ENCODE measurements at places on chromosomes 5 and 9.
A peak's percentile ranks its signal among the peaks of the same experiment; 100 is the strongest.

DNA sequence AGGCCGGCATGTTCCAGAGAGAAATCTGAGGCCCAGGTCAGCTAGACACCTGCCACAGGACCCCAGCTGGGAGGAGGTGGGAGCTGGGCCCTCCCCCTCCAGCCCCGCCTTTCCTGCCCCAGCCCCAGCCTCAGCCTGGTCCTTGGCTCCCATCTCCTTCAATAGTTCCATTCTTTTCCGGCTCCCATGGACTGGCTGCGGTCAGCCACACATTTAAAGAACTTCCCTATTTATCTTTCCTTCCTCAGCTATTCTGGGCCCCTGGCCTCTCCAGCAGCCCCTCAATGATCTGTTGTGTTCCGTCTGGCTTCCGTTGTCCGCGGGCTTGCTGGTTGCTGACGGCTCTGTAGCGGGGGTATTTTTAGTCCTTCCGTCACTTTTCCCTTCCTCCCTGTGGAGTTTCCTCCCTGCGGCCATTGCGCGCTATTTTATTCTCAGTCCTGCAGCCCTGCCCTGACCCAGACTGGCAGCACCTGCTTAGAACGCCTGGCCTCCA, 73.8 kb downstream of the AMBP start:
- DNase-seq: peak; percentile 9

GRCh38 chr9:91207729-91208418, 153.8 kb downstream of the AUH start:
- DNase-seq: no peak

- no peak for DNase-seq
These were observed 46.5 kb upstream of the IRX2 start for GRCh38 chr5:2797981-2798380.

- no peak for DNase-seq
These were observed 285.3 kb upstream of the GRAMD2B start for GRCh38 chr5:126137891-126138280.

DNA sequence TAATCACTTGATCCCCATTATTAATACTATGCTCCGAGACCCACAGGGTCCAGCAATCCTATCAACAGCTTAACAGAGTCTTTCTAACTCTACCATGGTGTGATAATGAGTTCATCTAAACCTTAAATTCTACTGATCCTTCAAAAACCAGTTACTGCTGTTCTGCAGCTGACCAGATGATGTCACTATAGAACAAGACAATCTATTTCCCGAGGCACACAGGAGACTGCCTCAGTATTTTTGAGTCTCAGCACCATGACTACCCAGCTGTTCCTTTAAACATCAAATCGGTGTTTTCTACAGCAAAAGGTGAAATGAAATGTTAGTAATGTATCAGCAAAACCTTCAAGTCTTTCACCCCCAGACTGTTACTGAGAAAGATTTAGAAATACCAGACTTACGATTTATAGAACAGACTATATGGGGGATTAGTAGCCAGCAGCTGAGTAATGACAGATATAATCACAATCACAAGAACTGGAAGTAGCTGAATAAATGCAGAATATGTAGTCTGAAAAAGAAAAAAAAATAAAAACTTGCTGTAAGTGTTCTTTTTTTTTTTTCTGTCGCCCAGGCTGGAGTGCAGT, 16.9 kb downstream of the DNAJC18 start:
- DNase-seq: peak; percentile 73

GRCh38 chr9:19451240-19452087, 42.7 kb downstream of the ACER2 start:
- DNase-seq: no peak

- no peak for DNase-seq
These were observed 20.9 kb downstream of the CXXC5 start for GRCh38 chr5:139668924-139669661.

GRCh38 chr5:181200816-181201215, 4.2 kb downstream of the TRIM7 start:
- DNase-seq: no peak

DNA sequence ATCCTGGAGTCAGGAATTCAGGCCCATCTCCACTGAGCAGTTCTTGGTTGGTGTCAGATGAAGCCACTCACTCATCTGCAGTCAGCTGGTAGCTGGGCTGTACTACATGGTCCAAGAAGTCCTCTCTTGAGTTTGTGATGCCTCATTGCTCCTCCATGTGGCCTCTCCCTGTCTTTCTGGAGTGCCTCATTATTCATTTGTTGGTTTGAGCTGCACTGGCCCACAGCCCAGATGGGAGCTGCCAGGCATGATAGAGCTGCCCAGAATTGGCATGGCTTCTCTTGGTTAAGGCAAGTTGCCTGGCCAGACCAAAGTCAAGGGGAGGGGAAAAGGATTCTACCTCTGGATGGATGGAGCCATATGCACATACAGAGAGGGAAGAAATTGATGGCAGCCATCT, 8.0 kb downstream of the PTCD2 start:
- no peak for DNase-seq

DNA sequence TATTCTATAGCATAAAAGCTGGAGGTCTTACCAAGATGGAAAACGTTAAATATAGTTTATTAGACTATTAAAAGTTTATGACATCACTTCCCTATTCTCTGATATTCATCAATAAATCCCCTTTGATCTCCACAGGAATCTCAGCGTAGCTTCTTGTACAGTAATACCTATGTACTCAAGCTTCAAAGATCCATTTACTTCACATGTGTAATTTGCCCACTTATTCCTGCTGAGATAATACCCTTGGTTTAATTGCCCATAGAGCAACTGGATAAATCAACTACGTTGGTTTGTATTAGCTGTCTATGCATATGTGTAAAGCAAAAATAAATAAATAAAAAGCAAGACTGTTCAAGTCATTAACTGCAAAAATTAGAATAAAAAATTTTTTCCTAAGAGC, 219.7 kb downstream of the EFNA5 start:
- DNase-seq: no peak

DNA sequence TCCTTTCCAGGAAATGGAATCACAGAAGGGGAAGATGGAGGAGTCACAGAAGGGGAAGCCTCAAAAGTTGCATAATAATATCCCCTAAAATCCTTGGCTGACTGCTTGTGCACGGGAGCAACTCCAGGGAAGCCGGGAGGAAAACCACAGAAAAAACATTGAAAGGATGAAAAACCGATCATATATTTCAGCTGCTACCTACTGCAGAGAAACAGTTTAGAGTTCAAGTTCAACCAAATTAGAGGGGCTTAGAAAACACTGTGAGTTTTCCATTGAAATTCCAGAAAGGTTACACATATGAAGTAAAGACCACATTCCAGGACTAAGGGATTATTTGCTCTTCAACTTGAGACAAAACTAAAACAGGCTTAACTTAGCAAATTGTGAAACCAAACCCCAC, 37.6 kb upstream of the MTAP start:
- no peak for DNase-seq

DNA sequence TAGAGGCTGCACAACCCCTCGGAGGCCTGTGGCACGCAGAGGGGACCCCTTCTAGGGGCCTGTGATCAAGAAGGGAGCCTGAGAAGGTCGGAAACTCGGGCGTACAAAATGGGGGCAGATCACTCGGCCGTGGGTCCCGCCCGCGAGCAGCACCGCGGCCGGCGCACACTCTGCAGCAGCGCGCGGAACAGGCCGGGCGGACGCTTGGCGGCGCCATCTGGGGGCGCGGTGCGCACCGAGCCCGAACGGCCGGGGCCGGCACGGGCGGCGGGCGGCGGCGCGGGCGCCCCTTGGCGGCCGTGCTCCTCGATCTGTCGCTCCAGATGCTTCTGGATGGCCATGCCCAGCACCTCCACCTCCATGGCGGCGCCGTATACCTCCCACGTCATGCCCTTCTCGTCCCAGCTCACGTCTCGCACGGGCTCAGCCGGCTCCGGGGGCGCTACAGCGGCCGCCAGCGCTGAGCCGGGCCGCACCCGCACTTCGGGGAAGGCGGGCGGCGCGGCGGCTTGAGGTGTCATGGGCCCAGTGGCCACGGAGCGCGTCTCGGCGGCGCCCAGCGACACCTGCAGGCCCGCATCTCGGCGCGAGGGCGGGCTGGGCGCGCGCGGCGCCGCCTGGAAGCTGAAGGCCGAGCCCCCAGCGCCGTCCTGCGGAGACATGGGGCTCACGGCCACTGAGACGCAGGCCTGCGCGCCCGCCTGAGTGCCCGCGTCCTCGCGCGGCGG, 13.1 kb downstream of the GPRIN1 start:
- DNase-seq: peak; percentile 67

DNA sequence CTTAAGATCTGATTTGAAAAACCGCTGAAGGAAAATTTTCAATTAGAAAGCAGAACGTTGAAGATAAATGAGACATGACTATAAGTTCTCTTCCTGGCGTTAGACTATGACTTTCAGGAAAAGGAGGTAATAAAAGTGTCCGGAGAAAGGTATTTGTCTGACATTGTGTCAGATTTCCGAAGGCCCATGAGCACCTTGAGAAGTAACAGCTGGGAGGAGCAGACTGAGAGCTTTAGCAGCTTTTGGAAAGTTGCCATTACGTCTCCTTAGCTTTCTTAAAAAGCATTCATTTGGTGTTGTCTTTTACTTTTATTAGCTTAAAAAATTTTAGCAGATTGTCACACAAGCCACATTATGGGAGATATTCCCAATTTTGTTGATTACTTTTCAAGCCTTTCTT, 363.5 kb downstream of the NDUFS4 start:
- no peak for DNase-seq

DNA sequence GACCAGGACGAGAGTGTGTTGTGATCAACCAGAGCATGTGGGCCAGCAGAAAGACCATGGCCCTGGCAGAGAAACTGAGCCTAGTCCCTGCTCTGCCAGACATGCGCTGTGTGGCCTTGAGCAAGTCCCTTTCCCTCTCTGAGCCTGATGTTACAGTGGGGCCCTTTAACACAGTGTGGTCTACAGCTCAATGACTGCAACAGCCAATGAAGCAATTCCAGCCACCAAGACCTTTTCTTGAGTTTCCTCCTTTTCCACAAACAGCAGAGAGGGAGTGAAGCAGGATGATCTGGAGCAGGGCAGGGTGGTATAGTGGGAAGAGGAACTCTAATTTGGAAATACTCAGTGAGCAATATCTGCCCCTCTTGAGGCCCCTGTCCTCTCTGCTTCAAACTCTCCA, 25.8 kb upstream of the ARSI start:
- DNase-seq: no peak

GRCh38 chr5:94928891-94929290, 310.4 kb downstream of the SLF1 start:
- DNase-seq: no peak

- no peak for DNase-seq
These were observed 26.2 kb upstream of the MLANA start for GRCh38 chr9:5864446-5864845.

- no peak for DNase-seq
These were observed 225.4 kb downstream of the EBF1 start for GRCh38 chr5:158874343-158874742.

DNA sequence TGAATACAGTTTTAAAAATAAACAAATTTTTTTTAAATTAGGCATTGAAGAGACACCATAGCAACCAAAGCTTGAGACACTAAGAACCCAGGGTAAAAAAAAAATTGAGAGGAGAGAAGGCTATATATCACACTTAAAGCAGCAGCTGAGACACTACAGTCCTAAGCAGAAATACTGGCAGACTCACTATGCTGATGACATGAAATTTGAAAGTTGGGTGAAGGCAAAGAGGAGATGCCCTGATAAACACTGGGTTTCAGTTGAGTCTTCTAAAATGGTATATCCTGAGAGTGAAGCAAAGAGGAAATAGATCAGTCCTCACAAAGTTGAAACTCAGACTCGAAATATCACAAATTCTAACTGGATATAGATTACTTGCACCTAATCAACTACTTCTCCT, 419.9 kb upstream of the CDH9 start:
- no peak for DNase-seq

DNA sequence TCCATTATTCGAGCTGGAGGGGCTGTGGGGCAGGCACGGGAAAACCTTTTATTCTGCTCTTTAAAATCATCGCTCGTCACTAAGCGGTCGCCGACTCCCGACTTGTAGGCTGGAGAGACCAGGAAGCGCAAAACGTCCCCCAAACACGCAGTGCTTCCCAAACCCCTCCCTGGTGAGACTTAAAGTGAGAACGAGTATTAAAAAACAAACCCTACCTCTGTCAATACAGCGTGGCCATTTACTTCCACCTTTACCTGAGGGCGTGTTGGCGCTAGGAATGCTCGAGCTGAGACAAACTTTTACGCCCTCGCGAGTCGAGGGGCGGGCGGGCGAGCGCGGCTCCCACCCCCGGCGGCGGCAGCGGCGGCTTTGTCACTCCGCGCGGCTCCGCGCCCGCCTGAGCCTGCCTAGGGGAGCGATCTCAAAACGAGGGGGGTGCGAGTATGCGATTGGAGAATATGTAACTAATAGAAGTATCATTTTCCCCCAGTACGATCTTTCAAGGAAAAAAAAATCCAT, at the start of gene NR2F1-AS1:
NR2F1-AS1 (minus strand) TSS at position 293 of the 519 bp plus-strand sequence.
- no peak for DNase-seq

DNA sequence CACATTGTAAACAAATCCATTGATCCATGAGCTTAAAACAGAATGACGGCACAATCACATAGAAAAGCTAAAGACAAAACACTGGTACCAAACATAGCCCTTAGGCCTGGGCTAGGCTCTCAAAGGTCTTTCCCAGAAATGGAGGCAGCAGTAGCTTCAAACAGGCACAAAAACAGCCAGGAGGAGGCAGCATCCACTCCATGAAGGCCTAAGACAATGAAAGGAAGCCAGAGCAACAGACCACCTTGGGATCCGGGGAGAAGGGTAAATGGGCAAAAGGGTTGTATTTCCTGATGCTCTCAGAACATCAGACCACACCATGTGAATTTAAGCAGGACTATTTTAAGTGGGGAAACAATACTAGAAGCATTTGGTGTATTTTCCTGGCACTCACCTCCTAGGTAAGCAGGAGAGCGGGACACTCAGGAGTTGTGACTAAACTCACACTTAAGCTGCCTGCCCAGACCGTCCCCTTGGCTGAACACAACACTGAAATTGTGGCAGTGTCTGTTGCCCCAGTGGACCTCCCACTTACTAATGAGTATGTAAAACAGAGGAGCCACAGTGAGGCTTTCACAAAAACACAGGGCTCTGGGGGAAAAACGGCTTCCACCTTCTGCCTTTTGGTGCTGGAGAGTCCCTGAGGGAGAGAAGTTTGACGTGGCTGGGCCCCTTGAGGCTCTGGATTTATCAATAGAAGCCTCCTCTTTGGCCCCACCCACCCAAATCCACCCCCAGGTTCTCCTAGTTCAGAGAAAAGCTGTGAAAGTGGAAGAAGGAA, 11.9 kb downstream of the GNPDA1 start:
- DNase-seq: no peak

DNA sequence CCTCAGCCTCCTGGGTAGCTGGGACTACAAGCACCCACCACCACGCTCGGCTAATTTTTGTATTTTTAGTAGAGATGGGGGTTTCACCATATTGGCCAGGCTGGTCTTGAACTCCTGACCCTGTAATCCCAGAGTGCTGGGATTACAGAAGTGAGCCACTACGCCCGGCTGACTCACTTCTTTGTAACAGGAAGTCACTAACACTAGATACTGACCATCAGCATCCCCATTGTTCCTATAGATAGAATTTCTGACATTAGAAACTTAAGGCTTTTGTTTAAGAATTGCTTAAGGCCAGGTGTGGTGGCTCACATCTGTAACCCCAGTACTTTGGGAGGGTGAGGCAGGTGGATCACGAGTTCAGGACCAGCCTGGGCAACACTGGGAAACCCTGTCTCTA, 42.2 kb downstream of the LEAP2 start:
- no peak for DNase-seq
